8988T (cell line): ENCODE measurements at places on chromosomes 7 and 10.

GRCh38 chr7:143934526-143935325 is at the start of gene OR2F2:
TSS of gene OR2F2 (plus strand) at chr7:143935233. CDS start at chr7:143935233, 0 bp downstream.
- DNase-seq, result no peak

GRCh38 chr10:13453896-13454295 is 74.9 kb downstream of the BEND7 start:
- DNase-seq, result no peak

GRCh38 chr10:132544744-132545658 is 7.4 kb downstream of the INPP5A start:
- peak; percentile 6 for DNase-seq

GRCh38 chr7:97513326-97513725 is 218.6 kb upstream of the TAC1 start:
- DNase-seq, result no peak

DNA sequence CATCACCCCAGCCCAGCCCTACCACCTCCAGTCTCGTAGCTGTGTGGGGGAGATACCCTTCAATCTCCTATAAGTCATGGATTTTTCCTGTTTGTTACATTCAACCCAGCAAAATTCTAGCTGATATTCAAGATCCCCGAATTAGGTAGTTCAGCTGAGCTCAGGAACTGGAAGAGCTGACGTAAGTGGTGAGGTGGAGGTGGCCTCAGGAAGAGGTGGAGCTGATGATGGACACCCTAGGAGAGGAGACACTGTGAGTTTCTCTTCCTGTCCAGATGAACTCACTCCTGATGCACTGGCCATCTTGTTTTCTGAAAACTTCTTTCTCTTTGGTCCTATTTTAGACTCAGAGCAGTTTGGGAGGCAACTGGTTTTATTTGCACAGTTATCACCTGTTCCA is 90.5 kb upstream of the PITRM1 start:
- no peak for DNase-seq

- no peak for DNase-seq
Measured at GRCh38 chr7:68684246-68684839, 913.9 kb upstream of the AUTS2 start.

- no peak for DNase-seq
Measured at GRCh38 chr10:45325116-45325515, 9.7 kb upstream of the OR13A1 start.

- no peak for DNase-seq
Measured at GRCh38 chr7:25894002-25894901, 257.7 kb upstream of the NFE2L3 start.

DNA sequence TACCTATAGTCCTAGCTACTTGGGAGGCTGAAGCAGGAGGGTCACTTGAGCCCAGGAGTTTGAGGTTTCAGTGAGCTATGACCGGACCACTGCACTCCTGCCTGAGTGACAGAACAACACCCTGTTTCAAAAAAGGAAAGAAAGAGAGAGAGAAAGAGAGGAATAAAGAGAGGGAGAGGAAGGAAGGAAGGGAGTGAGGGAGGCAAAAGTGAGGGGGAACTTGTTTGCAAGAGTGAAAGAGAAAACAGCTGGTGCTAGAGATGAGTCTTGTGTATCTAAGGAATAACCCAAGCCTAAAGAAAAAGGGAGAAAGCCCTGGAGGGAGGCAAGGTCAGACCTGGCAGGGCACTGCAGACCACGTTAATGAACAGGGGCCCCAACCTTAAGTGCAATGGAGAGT is 4.8 kb upstream of the NT5C2 start:
- DNase-seq, result no peak

DNA sequence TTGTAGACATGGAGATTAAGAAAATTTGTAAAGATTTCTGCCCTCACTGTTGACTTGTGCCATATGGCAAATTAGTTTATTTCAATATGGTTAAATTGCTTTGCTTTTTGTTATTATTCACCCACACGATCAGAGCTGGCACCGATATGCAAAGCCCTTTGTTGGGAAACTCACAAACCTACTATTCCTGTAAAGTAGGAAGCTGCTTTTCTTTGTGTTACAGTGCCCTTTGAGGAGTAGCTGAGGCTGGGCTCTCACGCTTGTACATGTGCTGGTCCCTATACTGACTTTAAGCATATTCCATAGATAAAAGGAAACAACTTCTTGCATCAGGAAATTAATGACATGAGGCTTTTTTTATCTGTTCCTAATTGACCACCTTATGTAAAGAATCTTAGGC is 17.6 kb upstream of the AOAH start:
- DNase-seq, result no peak

DNA sequence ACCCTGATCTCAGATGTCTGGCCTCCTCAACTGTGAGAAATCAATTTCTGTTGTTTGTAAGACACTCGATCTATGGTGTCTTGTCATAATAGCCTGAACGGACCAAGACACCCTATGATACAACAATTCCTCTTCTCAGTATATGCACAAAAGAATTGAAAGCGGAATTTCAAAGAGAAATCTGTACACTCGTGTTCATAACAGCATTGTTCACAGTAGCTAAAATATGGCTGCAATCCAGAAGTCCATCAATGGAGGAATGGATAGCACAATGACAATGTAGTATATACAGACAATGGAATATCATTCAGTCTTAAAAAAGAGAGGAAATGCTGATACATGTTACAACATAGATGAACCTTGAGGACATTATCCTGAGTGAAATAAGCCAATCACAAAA is 354.6 kb downstream of the SFMBT2 start:
- no peak for DNase-seq

- DNase-seq, result no peak
Measured at GRCh38 chr7:20220921-20221547, 3.9 kb upstream of the MACC1 start.

GRCh38 chr7:4052130-4052529 is 630.0 kb upstream of the FOXK1 start:
- no peak for DNase-seq

- DNase-seq, result no peak
Measured at GRCh38 chr7:129240119-129240820, 15.4 kb downstream of the AHCYL2 start.

GRCh38 chr7:153567426-153567825 is 484.8 kb upstream of the DPP6 start:
- no peak for DNase-seq

- DNase-seq, result no peak
Measured at GRCh38 chr10:10865303-10865702, 152.4 kb upstream of the CELF2 start.

- DNase-seq, result no peak
Measured at GRCh38 chr10:101295261-101295660, 58.7 kb upstream of the BTRC start.

DNA sequence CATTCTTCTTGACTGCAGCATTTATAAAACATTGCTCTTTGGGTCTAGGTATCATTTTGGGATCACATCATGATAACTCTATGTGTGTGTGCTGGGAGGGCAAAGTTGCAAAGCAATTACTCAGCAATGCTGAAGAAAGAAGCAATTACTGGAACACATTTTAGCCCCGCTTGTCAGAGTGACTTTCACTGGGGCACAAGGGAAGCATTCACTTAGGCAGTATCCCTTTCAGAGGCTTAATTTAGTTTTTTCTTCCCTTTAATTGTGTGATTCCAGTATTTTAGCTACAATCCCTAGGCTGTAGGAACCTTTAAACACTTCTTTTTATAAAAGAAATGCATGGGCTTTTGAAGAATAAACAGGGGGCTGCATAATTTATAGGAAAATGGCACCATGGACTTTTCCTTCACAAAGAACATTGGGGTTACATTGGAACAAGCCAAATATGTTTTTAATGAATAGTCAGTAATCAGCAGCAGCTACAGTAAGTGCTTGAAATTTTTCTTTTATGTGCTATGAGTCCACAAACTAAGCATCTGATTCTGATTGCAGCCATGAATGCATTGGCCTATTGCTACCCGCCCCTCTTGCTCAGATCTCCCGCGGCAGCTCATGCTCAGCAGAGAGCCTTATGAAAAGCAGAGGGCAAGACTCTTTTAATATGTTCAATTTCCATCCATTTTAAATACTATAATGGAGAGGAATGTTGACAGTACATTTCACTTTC is 51.2 kb upstream of the NXPH1 start:
- no peak for DNase-seq

- no peak for DNase-seq
Measured at GRCh38 chr10:62025901-62026879, 124.7 kb downstream of the ARID5B start.

GRCh38 chr10:73131301-73131700 is 21.0 kb downstream of the NUDT13 start:
- DNase-seq, result no peak

GRCh38 chr7:24229481-24230226 is 54.3 kb upstream of the NPY start:
- DNase-seq, result no peak

DNA sequence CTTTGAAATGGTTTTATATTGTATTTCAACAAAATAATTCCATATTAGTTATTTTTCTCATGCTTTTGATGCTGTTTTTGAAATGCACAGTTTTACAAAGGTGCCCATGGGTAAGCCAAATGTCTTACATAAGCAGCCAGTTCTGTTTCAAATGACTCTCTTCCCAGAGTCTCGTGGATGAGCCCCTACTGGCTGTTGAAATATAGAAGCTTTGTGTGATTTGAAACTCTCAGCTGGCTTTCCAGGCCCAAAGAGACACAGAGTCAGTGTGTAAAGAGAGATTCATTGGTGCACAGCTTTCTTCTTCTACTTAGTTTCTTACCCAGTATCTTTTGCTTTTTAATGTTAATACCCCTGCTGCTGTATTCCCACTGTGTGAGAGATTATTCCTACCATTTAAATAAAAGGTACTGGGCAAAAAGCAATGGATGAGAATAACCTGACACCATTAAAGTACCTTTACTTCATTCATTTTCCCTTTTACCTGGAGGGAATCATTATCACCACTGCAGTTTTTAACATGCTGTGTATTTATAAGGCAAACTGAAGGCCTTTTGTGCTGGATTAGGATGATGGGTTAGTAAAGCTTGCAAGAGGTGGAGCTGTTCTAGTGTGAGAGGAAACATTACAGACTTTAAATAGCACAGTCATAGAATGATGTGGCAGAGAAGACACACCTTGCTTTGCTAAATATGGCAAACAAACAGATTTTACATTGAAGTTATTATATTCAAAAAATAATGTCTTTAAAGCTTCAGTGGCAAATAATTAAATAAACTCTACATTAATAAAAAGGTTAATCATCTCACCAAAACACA is 415.1 kb downstream of the THSD7A start:
- DNase-seq, result no peak

GRCh38 chr7:98278936-98279335 is 2.5 kb upstream of the BRI3 start:
- no peak for DNase-seq

DNA sequence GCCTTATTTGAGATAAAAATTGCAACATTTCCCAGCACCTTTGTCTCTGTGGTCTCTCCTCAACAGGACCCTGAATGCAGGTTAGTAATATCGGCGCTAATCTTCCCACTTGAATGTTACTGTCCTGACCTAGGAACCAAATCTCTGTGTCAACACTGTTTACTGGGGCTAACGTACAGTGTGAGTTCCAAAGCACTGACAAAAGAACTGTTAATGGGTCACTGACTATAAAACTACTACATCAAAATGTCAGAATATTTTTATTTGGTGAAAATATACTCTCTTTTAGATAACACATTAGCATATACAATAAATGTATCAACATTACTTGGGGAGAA is 33.3 kb downstream of the CACUL1 start:
- DNase-seq, result no peak

DNA sequence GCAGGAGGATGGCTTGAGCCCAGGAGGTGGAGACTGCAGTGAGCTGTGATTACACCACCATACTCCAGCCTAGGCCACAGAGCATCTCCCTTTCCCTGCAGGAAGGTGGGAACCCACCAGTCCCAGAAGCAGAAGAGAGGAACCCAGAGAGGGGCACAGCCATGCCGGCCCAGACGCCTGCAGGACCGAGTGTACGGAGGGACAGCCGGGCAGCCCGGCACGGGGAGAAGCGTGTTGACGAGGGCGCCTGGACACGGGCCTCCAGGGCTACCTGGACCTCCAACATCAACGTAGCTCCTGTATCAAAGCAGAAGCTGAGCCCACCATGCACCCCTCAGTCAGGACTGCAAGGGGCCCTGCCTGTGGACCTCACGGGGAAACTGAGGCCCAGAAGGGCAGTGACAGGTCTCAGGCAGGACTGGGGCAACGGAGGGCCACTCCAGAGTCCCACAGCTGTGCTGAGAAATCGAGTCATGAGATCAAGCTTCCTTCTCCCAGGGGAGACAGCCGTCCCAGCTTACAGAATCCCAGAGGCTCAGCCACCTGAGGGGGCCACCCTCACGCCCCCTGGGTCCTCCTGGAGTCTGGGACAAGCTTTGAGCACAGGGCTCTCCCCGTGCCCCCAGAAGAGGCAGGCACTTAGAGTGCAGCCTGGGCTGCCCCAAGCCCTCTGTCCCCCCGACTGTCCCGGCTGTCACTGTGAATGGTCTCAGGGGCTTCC is 43.1 kb downstream of the TNRC18 start:
- no peak for DNase-seq

DNA sequence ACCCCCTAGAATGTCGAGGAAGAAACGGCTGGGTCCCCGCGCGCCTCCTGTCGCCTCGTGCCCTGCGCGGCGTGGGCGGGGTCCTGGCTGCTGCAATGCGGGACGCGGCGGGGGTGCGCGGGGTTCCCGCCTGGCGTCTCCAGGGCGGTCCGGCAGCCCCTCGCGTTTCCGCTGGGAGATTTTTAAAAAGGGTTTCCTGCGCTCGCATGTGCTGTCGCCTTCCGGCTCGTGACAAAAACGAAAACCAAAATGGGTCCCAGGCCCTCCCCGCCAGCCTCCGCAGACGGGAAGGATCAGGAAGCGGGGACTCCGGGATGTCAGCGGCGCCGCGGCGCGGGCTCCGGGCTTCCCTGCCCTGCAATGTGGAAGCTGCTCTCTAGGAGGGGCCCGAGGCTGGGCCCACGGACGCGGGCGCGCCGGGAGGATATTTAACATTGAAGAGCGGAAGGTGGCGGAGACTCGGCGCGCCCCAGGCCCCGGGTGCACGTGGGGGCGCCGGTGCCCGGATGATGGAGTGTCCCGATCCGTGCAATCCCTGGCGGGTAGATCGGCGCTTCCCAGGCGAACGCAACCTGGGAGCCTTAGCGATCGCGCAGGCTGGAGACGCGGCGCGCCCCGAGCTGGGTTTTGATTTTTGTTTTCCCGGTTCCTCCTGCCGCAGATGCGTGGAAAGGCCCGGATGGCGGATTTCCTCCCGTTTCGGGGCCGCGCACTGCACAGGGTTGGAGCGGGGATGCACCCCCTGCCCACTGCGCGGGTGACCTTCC is 1.0 kb downstream of the PFKP start:
- DNase-seq, result peak; percentile 59
